Activated T-helper 17 cell treated with anti-CD3 and anti-CD28 coated beads, Interleukin-2, amount 50 U/mL, for 72 hours (primary cell): ENCODE measurements at places on chromosomes 7 and 10. TPM values are rescaled to one million over a fixed set of nuclear protein-coding genes. Genes with fewer than 3 reads are reported as not detected.

- no peak overlapping the region for H3K27ac ChIP-seq
- no peaks in the 10 kb centered on the region for H3K4me1 ChIP-seq
- no peaks in the 10 kb centered on the region for H3K36me3 ChIP-seq
Observed at GRCh38 chr10:114593816-114594468, 64.1 kb downstream of the ABLIM1 start.

- no peak for ATAC-seq
- no peaks in the 10 kb centered on the region for H3K27me3 ChIP-seq
- no peak overlapping the region for H3K4me3 ChIP-seq
- H3K36me3 ChIP-seq = no peaks in the 10 kb centered on the region
- no peaks in the 10 kb centered on the region for H3K4me1 ChIP-seq
Observed at GRCh38 chr10:36391405-36391804, 734.0 kb upstream of the ANKRD30A start.

- peaks cover 4% of the 10 kb centered on the region for H3K27me3 ChIP-seq
- H3K36me3 ChIP-seq = no peaks in the 10 kb centered on the region
- H3K4me1 ChIP-seq = no peaks in the 10 kb centered on the region
Observed at GRCh38 chr7:41858201-41858600, 155.3 kb upstream of the INHBA start.

DNA sequence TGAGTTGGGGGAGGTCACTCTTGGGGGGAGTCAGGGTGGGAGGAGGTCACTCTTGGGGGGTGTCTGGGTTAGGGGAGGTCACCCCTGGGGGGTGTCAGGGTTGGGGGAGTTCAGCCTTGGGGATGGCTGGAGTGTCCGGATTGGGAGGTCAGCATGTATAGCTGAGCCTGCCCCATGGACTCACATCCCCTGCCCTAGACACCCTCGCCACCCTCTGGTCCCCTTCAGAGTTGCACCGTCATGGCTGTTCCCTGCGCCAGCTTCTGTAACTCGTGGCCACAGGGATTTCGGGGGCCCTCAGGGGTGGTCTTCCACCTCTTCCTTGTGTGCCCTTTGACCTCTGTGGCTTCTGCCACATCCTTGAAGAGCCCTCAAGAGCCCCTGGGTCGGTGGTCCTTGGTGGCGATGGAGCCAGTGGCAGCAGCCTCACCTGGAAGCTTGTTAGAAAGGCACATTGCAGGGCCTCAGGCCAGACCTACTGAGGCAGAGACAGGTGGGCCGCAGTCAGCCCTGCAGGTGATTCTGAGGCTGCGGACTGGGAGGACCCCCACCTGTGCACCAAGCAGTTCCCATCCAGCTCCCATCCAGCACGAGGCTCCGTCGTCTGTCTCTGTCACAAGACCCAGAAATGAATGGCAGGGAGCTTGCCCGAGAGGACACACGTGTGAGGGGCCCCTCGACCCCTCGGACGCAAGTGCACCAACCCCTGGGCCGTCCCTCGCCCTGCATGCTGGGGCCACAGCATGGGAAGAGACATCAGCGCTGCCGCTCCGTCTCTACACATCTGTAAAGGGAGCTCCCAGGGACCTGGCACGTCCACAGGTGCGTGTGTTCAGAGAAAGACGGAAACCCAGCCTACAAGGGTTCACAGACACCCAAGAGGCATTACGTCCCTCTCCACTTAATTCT, 44.7 kb upstream of the SUN1 start:
- peaks cover 34% of the 10 kb centered on the region for H3K36me3 ChIP-seq
- no peaks in the 10 kb centered on the region for H3K4me1 ChIP-seq
- H3K27me3 ChIP-seq = no peaks in the 10 kb centered on the region
- no peak overlapping the region for H3K27ac ChIP-seq
- H3K4me3 ChIP-seq = no peak overlapping the region

- H3K4me1 ChIP-seq = peaks cover 26% of the 10 kb centered on the region
- H3K27ac ChIP-seq = peak overlapping the region; percentile 85
- no peaks in the 10 kb centered on the region for H3K27me3 ChIP-seq
- no peak for ATAC-seq
- peak overlapping the region; percentile 71 for H3K4me3 ChIP-seq
- no peaks in the 10 kb centered on the region for H3K36me3 ChIP-seq
Observed at GRCh38 chr10:8245131-8245813, 190.8 kb downstream of the GATA3 start.

GRCh38 chr10:120429395-120429794, 27.6 kb upstream of the PLPP4 start:
- no peak overlapping the region for H3K4me3 ChIP-seq
- H3K36me3 ChIP-seq = no peaks in the 10 kb centered on the region
- H3K27me3 ChIP-seq = peaks cover 32% of the 10 kb centered on the region
- no peaks in the 10 kb centered on the region for H3K4me1 ChIP-seq
- no peak overlapping the region for H3K27ac ChIP-seq

DNA sequence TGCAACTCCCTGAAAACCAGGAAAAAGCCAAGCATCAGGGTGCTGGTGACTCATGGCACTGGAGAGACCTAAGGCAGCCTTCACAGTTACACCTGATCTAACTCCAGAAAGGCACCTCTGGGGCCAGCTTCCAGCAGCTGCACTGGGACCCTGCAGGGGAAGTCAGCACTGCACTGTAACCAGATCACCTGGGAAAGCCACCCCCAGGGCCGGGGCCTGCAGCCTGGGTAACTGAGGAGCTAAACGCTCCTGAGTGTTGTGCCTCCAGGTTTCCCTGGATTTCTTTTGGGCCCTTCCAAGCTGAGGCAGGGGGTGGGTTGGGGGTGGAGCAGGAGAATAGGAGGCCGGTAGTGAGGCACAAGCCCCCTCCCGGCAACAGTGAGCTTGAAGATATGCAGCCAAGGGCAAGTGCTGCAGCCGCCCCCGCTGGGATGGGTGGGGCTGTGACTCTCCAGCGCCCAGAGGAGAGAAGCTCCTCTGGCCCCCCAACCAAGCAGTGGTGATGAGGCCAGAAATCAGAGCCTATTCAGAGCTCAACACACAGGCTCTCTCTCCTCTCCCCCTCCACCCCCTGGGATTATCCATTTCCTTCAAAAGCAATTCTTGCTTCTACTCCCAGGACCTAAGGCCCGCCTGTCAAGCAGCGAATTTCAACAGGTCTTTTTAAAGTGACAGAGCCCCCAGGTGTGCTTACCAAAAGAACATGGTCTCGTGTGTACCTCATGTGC, 2.6 kb downstream of the CXCL12 start:
- no peaks in the 10 kb centered on the region for H3K4me1 ChIP-seq
- no peak overlapping the region for H3K27ac ChIP-seq
- no peak overlapping the region for H3K4me3 ChIP-seq
- H3K27me3 ChIP-seq = peaks cover 14% of the 10 kb centered on the region
- ATAC-seq = no peak
- H3K36me3 ChIP-seq = no peaks in the 10 kb centered on the region

DNA sequence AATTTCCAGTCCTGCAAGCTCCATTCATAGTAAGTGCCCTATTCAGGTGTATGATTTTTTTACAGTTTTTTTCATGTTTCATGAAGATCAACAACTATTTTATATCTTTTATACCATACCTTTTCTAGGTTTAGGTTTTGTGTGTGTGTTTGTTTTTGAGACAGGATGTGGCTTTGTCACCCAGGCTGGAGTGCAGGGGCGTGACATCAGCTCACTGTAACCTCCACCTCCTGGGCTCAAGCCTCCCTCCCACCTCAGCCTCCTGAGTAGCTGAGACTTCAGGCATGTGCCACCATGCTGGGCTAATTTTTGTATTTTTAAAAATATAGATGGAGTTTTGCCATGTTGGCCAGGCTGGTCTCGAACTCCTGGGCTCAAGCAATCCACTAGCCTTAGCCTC, 35.0 kb downstream of the ARMH3 start:
- no peak overlapping the region for H3K4me3 ChIP-seq
- no peaks in the 10 kb centered on the region for H3K27me3 ChIP-seq
- H3K36me3 ChIP-seq = peaks cover 79% of the 10 kb centered on the region
- H3K4me1 ChIP-seq = no peaks in the 10 kb centered on the region

- H3K4me1 ChIP-seq = peaks cover 13% of the 10 kb centered on the region
- no peaks in the 10 kb centered on the region for H3K27me3 ChIP-seq
- ATAC-seq = no peak
- no peaks in the 10 kb centered on the region for H3K36me3 ChIP-seq
- H3K4me3 ChIP-seq = no peak overlapping the region
Observed at GRCh38 chr10:71706216-71707121, 13.1 kb downstream of the C10orf105 start.

GRCh38 chr7:88307412-88307811, 718 bp upstream of the STEAP4 start:
- no peak overlapping the region for H3K27ac ChIP-seq
- no peaks in the 10 kb centered on the region for H3K4me1 ChIP-seq
- no peaks in the 10 kb centered on the region for H3K36me3 ChIP-seq
- no peak overlapping the region for H3K4me3 ChIP-seq
- peaks cover 21% of the 10 kb centered on the region for H3K27me3 ChIP-seq

- no peak for ATAC-seq
- peaks cover 5% of the 10 kb centered on the region for H3K4me1 ChIP-seq
- H3K36me3 ChIP-seq = peaks cover 16% of the 10 kb centered on the region
- H3K4me3 ChIP-seq = peak overlapping the region; percentile 99
Observed at GRCh38 chr10:102419269-102420180, 940 bp upstream of the PSD start.

- H3K4me3 ChIP-seq = no peak overlapping the region
- ATAC-seq = no peak
- no peaks in the 10 kb centered on the region for H3K4me1 ChIP-seq
- no peaks in the 10 kb centered on the region for H3K27me3 ChIP-seq
Observed at GRCh38 chr10:36725581-36726520, 399.5 kb upstream of the ANKRD30A start.

DNA sequence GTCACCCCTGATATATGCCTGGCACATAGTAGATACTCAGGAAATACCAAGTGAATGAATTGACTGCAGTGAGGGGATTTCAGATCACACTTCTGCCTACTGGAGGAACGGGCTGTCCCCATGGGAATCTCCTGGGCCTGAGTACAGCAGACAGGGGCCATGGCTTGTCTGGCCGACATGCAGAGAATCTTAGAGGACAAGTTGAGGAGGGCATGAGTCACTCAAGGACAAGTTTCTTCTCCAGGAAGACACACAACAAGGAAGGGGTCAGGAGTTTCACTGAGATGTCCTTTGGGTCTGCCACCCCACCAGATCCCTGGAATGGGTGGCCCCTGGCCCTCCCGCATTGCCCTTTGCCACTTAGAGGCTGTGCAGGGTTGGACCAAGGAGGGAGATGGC, 20.7 kb downstream of the PLPP4 start:
- no peaks in the 10 kb centered on the region for H3K36me3 ChIP-seq
- no peaks in the 10 kb centered on the region for H3K4me1 ChIP-seq
- H3K27me3 ChIP-seq = peaks cover 9% of the 10 kb centered on the region
- no peak for ATAC-seq
- H3K27ac ChIP-seq = no peak overlapping the region

- H3K36me3 ChIP-seq = no peaks in the 10 kb centered on the region
- no peak overlapping the region for H3K4me3 ChIP-seq
- no peak overlapping the region for H3K27ac ChIP-seq
- H3K27me3 ChIP-seq = peaks cover 21% of the 10 kb centered on the region
- no peaks in the 10 kb centered on the region for H3K4me1 ChIP-seq
Observed at GRCh38 chr10:96470116-96470743, 43.5 kb downstream of the TLL2 start.

DNA sequence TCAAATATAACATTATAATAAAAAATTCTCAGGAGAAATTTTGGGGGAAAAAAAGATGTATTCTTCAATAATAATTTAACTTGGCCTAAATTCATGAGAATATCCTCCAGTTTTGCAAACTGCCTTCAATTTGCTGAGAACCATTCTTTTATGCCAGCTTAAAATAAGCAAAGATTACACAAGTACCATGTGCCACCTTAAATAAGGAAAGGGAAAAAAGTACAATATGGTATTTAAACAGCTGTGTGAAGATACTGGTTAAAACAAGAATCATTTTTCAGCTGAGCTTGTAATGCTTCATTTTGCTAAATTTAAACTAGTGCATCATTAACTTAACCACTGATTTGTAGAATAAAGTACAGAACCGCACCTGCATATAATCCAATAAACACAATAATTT, 217.8 kb downstream of the LRRN3 start:
- H3K27ac ChIP-seq = no peak overlapping the region
- H3K4me3 ChIP-seq = no peak overlapping the region
- no peaks in the 10 kb centered on the region for H3K36me3 ChIP-seq

GRCh38 chr7:34131371-34131770, 226.0 kb downstream of the BMPER start:
- H3K36me3 ChIP-seq = no peaks in the 10 kb centered on the region
- peaks cover 4% of the 10 kb centered on the region for H3K27me3 ChIP-seq
- H3K27ac ChIP-seq = no peak overlapping the region

DNA sequence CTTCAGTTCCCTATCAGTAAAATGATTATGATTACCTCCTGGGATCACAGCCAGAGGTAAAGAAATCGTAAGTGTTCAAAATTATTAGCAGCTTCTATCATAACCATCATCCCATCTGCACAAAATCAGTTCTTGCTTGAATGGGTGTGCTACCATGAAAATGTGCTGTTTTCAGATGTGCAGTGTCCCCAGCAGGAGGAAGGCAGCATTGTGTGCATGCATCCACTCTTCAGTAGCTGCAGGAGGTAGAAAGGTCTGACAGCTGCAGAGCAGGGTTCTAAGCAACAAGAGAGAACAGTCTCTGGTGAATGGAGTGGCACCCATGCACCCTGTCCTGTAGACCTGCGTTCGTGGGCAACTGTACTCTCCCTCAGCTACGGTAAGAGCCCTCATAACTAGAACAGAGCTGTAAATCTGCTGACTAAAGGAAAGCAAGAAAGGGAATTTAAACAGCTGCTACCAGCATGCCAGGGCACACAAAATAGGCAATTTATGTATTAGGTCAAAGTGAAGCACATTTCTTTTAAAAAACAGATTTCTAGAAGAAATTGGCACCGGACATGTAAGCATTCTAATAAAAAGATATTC, 21.2 kb downstream of the VSTM2A start:
- H3K4me1 ChIP-seq = no peaks in the 10 kb centered on the region
- no peaks in the 10 kb centered on the region for H3K27me3 ChIP-seq
- no peak for ATAC-seq
- no peaks in the 10 kb centered on the region for H3K36me3 ChIP-seq
- no peak overlapping the region for H3K27ac ChIP-seq

GRCh38 chr7:102169651-102170392, 116.8 kb upstream of the SH2B2 start:
- H3K36me3 ChIP-seq = peaks cover 5% of the 10 kb centered on the region
- no peak overlapping the region for H3K27ac ChIP-seq
- H3K4me1 ChIP-seq = no peaks in the 10 kb centered on the region
- H3K27me3 ChIP-seq = no peaks in the 10 kb centered on the region
- ATAC-seq = no peak
- no peak overlapping the region for H3K4me3 ChIP-seq

HKDC1 gene
- 0.19 TPM for total RNA-seq

OPN4 gene
- not detected for total RNA-seq

UFSP1 gene
- 0.79 TPM for total RNA-seq

OR13A1 gene
- not detected for total RNA-seq

SH2B2 gene
- 14.2 TPM for total RNA-seq
